MM.1S (cell line): ENCODE measurements at places on chromosomes 3 and 15.
A peak's percentile ranks its signal among the peaks of the same experiment; 100 is the strongest.

DNA sequence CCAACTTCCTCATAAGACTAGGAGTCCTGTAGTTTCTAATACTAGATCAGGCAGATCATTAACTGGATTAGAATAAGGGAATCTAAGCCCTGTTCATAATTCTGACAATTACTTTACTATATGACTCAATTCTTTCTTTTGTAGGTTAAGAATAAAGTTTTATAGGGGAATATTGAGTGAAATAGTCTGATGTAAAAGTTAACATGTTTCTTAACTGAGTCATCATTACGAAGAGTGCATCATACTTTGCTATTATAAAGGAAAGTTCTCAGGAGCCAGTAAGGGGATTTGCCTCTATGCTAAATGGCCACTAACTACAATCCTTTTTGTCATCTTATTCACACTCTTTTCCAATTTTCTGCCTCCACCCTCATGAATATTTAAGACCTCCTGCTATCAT is 63.1 kb downstream of the POLQ start:
- no peak for DNase-seq

DNA sequence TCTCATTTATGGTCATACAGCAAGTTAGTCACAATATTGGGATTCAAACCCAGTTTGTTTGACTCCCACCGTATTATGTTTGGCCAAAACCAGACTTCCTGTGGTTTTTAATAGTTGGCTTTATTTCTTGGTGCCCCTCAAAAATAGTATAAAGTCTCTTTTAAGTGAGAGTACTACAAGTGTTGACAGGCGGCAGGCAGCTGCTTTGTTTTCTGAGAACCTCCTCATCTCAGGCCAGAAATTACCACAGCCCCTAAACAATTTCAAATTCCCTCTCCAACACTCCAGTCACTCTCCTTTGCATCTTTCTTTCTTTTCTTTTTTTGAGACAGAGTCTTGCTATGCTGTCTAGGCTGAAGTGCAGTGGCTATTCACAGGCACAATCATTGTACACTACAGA is 121.5 kb downstream of the POLR2M start:
- no peak for DNase-seq

DNA sequence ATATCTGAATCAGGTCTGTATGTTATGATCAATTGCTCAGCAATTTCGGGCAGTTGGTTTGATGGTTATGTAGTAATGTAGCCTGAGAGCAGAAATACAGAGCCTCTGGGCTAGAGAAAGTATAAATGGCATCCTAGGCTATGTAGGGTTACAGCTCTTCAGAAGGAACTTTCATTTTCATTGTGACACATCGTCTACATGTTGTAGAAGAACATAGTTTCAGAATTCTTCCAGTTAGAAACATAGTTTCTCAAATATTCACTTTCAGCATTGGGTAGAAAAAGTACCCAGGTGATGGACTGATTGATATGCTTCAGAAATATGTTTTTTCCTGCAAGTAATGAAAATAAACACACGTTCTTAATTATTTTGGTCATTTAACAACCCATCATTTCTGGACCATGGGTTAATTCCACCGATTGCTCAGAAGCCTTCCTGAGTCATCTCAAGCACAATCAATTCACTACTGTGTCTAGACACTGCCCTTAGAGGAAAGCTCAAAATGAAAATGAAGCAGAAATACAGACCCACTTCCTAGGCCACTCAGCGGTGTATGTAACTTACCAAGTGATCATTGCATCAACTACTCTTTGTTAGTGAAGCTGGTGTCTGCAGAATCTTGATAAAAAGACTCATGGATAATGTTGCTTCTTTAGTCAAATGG is 88.8 kb upstream of the TSEN2 start:
- DNase-seq, result peak; percentile 68

GRCh38 chr3:172711454-172711795 is 558 bp upstream of the NCEH1 start:
- peak; percentile 45 for DNase-seq

- no peak for DNase-seq
Measured at GRCh38 chr3:163547014-163547685, 1531.1 kb downstream of the SI start.

DNA sequence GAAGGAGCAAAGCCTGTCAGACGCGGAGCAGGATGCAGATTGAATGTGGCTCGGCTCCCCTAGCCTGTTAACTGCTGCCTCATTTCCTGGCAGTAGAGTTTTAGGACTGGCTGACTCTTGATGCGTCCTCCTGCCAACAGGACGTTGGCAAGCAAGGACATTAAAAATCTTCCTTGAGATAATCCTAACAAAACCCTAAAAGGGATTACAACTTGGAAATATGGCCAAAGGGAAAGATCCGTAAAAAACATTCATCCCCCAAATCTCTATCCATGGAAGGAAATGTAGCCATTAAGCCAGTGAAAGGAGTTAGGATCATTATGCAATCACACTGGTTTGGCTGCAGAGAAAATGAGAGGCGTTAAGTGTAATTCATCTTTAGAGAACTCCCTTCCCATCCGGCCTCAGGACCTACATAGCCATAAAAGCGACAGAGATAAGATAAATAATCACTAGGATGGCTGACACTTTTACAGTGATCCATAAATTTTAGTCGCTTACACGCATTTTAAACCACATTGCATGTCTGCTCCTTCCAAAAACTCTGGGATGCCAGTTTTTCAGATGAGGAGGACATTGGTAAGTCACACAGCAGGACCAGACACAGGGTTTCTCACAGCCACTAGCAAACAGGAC is 44.5 kb upstream of the C3orf80 start:
- no peak for DNase-seq

- no peak for DNase-seq
Measured at GRCh38 chr3:195512798-195513345, 30.3 kb downstream of the PPP1R2 start.

GRCh38 chr15:36763685-36764084 is 184.3 kb downstream of the CDIN1 start:
- no peak for DNase-seq

- peak; percentile 41 for DNase-seq
Measured at GRCh38 chr15:33963831-33964664, 4.2 kb upstream of the CHRM5 start.

GRCh38 chr3:38009807-38010591 is 19.4 kb downstream of the VILL start:
- no peak for DNase-seq

GRCh38 chr3:142680710-142681109 is 43.1 kb upstream of the TRPC1 start:
- no peak for DNase-seq

- DNase-seq, result no peak
Measured at GRCh38 chr3:15923640-15924405, 126.0 kb upstream of the ANKRD28 start.

DNA sequence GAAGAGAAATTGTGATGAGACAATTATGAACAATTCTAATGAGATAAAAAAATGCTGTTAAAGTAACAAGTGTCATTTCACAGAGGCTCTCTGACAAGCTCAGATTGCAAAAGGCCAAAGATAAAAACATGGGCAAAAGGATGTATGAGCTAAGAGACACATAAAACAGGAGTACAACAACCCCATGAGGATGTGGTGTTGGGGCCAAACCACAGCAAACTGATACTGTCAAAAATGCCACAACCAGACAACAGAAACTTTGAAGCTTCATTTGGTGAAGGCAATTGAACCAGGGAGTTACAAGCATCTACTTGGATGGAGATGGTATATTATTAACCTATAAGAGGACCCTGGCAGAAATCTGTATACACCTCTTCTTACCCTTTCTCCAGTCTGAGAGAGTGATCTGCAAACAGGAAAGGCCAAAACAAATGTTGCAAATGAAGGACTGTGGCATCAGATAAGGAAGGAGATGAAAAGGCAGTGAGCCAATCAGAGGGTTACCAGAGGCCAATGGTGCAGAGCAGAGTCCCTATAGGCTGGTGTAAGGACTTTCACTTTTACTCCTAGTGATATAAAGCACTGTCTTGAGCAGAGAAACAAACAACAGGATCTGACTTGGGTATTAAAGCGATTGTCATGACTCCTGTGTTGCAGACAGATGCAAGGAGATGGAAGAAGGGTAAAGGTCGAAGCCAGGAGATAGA is 659.0 kb downstream of the NTRK3 start:
- no peak for DNase-seq

DNA sequence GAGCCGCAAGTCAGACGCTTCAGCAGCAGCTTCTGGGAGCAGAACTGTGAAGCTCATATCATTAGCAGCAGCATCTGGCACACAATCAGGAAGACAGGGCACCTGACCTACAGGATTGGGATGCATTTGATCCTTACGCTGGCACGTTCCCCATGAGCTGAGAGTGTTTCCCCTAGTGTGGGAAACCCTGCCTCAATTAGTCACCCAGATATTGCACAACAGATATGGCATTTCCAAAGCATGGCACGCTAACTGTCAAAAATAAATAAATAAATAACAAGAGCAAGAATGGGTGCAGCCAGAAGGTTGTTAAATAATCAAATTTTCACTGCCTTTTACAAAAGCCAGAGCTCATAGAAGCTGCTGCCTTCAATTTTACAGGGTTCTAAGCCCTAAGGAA is 189.6 kb upstream of the THBS1 start:
- no peak for DNase-seq

DNA sequence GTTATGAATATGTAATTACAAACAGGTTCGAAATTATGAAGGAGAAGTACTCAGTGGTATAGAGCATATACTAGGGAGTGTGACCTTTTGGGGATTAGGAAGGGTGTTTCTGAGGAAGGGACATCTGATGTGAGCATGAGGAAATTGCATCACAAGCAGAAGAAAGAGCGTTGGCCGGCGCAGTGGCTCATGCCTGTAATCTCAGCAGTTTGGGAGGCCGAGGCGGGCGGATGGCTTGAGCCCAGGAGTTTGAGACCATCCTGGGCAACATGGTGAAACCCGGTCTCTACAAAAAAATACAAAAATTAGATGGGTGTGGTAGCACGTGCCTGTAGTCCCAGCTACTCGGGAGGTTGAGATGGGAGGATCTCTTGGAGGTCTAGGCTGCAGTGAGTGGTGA is 6.9 kb downstream of the CMTM7 start:
- no peak for DNase-seq
